ENCODE measurements at places on chromosomes 11 and 22. TPM values are rescaled to one million over a fixed set of nuclear protein-coding genes. Genes with fewer than 3 reads are reported as not detected.

DNA sequence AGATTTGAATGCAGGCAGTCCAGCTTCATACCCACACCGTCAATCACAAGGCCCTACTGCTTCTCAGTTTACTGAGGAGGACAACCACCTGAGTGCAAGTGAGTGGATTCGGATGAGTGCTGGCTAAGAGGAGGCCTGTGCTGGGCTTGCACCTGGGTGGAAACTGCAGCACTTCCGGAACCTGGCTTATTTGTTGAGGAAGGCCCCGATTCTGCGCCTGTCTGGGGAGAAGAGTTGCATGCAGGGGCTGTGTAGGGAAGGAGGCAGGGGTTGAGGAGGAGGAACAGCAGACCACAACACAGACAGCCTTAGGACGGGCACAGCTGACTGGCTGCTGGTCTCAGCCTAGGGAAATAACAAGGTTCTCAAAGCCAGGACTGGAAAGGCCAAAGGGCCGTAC is 20.8 kb downstream of the ABTB2 start:
- no peak for DNase-seq
- H3K4me1 ChIP-seq, result peaks cover 6% of the 10 kb centered on the region
- no peaks in the 10 kb centered on the region for H3K36me3 ChIP-seq
- H3K4me3 ChIP-seq, result no peak overlapping the region
- H3K27me3 ChIP-seq, result no peaks in the 10 kb centered on the region

Gene PGA4
- 2.0 TPM for polyA plus RNA-seq

Gene ZNF215
- polyA plus RNA-seq, result 6.4 TPM

Gene YAP1
- polyA plus RNA-seq, result 95.9 TPM

- H3K4me1 ChIP-seq, result no peaks in the 10 kb centered on the region
- H3K27me3 ChIP-seq, result no peaks in the 10 kb centered on the region
- no peak for DNase-seq
- H3K36me3 ChIP-seq, result no peaks in the 10 kb centered on the region
- no peak overlapping the region for H3K27ac ChIP-seq
These were observed 122.7 kb upstream of the GUCY1A2 start for GRCh38 chr11:107140983-107141382.

GRCh38 chr11:30125456-30125855 is 105.4 kb upstream of the FSHB start:
- no peaks in the 10 kb centered on the region for H3K27me3 ChIP-seq
- H3K36me3 ChIP-seq, result no peaks in the 10 kb centered on the region
- DNase-seq, result no peak
- no peaks in the 10 kb centered on the region for H3K4me1 ChIP-seq
- no peak overlapping the region for H3K27ac ChIP-seq

Gene C22orf31
- not detected for polyA plus RNA-seq

DNA sequence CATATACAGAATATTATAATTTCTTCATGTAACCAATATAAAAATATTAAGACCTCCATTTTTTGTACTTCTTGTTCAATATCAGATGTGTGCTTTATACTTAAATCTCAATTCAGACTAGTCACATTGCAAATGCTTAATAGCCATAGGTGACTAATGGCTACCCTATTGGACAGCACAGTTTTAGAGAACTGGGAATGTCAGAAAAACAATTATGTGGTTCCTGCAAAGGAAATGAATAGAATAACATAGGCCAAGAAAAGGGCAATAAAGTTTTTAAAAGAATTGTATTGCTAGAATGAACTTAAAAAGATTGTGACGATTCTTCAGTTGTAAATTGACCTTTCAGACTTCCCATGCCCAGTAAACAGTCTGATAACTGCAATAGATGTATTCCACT is 843.0 kb downstream of the METTL15 start:
- no peaks in the 10 kb centered on the region for H3K27me3 ChIP-seq
- DNase-seq, result no peak
- H3K27ac ChIP-seq, result no peak overlapping the region
- H3K4me1 ChIP-seq, result no peaks in the 10 kb centered on the region
- no peak overlapping the region for H3K4me3 ChIP-seq

GRCh38 chr22:46361826-46362202 is 26.3 kb downstream of the TRMU start:
- H3K4me1 ChIP-seq, result no peaks in the 10 kb centered on the region
- 0 out of 2 replicates have a peak, but pooled peaks cover 3% of the 10 kb centered on the region for H3K36me3 ChIP-seq
- DNase-seq, result no peak
- H3K27me3 ChIP-seq, result no peaks in the 10 kb centered on the region
- no peak overlapping the region for H3K27ac ChIP-seq
- no peak overlapping the region for H3K4me3 ChIP-seq

- no peaks in the 10 kb centered on the region for H3K27me3 ChIP-seq
- no peak overlapping the region for H3K27ac ChIP-seq
- H3K4me3 ChIP-seq, result no peak overlapping the region
These were observed 71.8 kb downstream of the XRRA1 start for GRCh38 chr11:74877132-74877531.

DNA sequence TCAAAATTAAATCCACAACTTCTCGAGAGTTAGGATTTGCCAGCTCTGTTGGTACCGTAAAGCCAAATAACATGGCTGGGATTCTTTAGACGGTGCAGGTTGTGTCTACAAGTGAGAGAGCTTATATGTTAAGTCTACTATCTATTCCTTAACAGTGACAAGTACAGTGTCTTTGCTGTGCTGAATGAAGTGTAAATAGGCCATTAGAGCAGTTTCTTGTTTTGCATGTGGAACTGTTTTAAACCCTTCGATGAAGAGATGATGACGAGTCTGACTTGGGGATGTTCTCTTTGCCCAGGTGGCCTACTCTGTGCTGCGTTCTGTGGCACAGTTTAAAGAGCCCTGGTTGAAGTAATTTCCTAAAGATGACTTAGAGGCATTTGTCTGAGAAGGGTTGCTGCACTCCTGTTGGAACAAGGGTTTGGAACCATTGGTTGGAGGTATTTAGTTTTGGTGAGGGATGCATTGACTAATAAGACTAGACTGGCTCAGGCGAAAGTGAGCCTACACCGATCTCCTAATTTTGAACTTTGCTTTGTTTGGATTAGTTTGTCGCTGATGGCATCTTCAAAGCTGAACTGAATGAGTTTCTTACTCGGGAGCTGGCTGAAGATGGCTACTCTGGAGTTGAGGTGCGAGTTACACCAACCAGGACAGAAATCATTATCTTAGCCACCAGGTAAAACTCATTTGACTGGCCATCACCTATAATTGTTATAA is 988 bp downstream of the RPS3 start:
- H3K27ac ChIP-seq, result peak overlapping the region; percentile 97
- H3K4me3 ChIP-seq, result peak overlapping the region; percentile 98
- DNase-seq, result no peak
- peaks cover 43% of the 10 kb centered on the region for H3K36me3 ChIP-seq
- H3K4me1 ChIP-seq, result peaks cover 9% of the 10 kb centered on the region
- H3K27me3 ChIP-seq, result no peaks in the 10 kb centered on the region

Measured in H1 (cell line).